ENCODE measurements at places on chromosomes 11 and 22.

- no peak for DNase-seq
Observed at GRCh38 chr11:64642871-64643255, 51.8 kb downstream of the SLC22A12 start.

GRCh38 chr22:37059876-37060449 lies 8.4 kb downstream of the KCTD17 start:
- DNase-seq = no peak

- DNase-seq = no peak
Observed at GRCh38 chr22:40473703-40474102, 103.3 kb downstream of the SGSM3 start.

DNA sequence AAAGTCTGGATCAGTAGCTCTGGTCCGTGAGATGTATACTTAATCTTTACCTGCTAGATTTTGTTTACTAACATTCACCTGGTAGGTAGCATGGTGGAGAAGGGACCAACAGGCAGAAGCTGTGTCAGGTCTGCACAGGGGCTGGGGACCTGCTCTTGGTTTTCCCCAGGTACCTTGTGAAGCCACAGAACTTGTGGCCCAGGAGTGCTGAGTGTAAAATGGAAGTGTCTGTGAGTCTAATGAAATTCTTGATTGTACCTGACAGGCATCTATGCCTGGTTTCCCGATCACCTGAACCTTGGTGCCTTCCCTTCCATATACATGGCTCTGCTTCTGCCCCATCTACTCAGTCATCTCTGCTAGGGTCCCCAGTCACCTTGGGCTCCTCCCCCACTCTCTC lies 94.3 kb downstream of the CWC15 start:
- no peak for DNase-seq

DNA sequence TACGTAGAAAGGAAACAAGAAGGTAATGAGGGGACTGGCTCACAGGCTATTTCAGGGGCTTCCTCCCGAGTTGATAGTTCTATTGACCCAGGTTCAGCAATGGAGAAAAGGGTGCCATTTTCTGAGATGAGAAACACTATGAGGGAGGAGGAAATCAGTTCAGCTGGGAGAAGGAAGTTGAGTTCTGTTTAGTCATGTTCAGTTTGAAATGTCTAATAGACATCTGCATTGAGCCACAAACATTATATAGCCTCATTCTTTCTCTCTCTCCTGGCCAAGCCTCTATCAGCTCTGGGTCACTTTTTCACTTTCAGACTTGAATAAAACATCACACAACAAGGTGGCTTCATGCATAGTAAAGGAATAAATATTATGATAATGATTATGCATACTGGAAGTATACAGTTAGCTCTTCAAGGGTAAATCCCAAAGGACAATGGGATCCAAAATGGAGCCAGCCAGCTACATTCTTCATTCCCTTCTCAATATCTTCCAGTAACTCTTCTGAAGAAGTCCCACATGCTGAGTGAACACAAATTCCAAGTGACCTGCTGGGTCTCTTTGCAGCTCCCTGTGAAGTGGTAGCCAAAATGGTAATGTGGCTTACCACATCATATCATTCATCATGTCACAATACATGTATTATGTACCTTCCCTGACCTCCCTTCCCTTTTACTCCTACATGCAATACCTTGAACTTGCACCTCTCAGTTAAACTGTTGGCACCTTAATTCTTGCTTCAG lies 80.9 kb upstream of the CD44 start:
- DNase-seq = no peak

- no peak for DNase-seq
Observed at GRCh38 chr22:45878901-45879551, 97.9 kb downstream of the WNT7B start.

DNA sequence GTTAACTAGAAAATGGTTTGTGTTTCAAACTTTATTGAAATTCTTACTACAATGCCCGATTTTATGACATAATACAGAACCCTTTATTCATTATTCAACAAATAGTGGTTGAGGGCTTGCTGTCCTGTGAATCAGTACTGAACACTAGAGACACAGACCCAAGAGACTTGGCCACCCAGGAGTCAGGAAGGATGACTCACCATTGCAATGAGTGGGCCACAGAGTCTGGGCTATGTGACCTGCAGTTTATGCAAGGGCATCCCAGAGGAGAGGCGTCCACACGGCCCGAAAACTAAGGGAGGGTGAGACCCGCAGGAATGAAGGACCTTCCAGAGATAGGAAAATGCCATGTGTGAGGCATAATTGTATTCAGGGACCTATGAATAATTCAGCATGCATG lies 143.8 kb upstream of the DDI1 start:
- DNase-seq = peak; percentile 13

GRCh38 chr11:79013509-79013908 lies 427.3 kb downstream of the TENM4 start:
- no peak for DNase-seq

DNA sequence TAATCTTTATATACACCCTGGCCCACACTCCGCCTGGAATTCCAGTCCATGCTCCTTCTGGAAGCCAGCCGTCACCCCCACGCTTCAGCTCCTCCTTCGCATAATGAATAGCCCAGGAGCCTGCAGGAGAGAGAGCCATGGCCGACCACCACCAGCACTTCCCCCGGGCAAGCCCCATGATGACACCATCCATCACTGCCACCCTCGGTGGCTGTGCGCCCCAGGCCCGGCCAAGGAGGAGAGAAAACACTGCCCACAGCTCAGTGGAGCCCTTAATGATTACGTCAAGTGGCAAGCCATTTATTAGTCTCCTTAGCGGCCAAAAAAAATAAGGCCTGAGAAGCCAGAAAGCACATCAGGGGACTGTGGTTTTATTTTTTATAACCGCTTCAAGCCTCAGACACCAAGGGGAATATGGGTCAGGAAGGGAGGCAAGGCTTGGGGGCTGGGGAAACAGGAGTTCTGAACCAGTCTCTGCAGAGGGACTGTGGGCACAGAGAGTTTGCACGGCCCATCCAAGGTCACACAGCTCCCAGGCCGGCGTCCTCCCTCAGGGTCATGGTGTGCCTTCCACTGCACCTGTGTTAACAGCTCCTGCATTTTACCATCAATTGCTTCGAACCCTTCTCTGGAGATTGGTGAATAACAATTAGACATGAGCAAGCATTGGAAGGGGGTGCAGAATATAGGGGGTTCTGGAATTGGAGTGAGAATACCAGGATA lies 134.3 kb downstream of the MN1 start:
- DNase-seq = no peak

- DNase-seq = no peak
Observed at GRCh38 chr11:134666273-134667174, 254.5 kb upstream of the B3GAT1 start.

- DNase-seq = no peak
Observed at GRCh38 chr22:47213571-47214230, 451.3 kb downstream of the TBC1D22A start.

DNA sequence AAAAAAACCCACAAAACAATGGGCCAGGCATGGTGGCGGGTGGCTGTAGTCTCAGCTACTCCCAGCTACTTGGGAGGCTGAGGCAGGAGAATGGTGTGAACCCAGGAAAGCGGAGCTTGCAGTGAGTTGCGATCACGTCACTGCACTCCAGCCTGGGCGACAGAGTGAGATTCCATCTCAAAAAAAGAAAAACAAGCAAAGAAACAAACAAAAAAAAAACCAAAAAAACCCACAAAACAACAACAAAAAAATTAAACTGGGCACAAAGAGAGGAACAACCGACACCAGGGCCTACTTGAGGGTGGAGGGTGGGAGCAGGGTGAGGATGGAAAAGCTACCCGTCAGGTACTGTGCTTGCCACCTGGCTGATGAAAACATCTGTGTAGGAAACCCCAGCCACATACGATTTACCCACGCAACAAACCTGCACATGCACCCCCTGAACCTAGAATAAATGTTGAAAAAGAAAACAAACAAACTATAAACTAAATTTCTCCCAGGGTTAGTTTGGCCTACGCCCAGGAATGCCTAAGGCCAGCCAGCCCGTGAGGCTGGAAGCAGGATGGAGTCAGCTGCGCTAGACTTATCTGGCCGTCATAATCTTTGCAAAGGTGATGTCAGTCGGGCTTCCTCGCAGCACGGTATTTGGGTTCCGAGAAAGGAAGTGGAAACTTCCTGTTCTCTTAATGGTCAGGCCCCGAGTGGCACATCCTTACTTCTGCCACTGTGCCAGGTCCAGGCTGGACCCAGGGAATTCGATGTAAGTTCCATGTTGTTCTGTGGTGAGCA lies 21.9 kb upstream of the CYB5R3 start:
- no peak for DNase-seq

All from anterior cingulate cortex (tissue), 58 donors.